ENCODE measurements at places on chromosomes 2 and 18.

DNA sequence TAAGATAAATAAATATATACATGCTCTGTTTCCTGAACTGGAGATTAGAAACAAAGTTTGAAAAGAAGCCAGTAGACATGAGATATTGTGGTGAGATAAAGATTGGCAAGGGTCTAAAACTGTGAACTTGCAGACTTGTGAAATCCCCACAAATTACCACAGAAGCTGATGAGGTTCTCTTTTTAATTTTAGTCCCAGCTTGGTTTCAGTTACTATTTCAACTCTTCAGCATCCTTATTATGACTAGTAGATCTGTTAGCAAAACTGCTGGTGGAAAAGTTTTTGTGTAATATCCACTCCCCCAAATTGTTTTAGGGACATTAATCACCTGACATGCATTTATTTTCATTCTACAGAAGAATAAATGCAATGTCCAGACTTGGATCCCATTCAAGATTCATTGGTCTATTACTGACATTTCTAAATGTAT, 20.8 kb downstream of the RASGRP3 start:
- no peak for DNase-seq

GRCh38 chr2:46387886-46388515, 90.8 kb downstream of the EPAS1 start:
- no peak for DNase-seq

GRCh38 chr2:145166731-145167302, 646.9 kb upstream of the ZEB2 start:
- peak; percentile 12 for DNase-seq

DNA sequence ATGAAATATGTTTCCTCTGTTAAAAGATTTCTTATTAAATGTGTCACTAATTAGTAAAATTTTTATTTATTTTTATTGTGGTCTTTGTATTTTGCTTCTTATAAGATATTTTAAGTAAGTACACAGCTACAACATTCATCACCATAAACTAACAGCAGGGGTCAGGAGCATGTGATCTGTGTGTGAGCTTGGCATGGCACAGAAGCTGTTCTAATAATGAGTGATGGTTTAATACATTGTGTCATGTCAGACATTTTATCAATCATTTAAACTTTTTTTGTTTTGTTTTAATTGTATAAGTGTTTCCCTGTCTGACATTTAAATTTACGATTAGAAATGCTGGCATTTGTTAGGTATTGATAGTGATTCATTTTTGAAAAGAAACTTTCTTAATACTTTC, 585.4 kb downstream of the DSC3 start:
- no peak for DNase-seq

- DNase-seq = no peak
Measured at GRCh38 chr2:69969126-69969983, 7.9 kb upstream of the ASPRV1 start.

Data from fibroblast of mammary gland (primary cell).